Hepatocyte (in vitro differentiated cells): ENCODE measurements at places on chromosomes 13 and 19. TPM values are rescaled to one million over a fixed set of nuclear protein-coding genes. Genes with fewer than 3 reads are reported as not detected.
A peak's percentile ranks its signal among the peaks of the same experiment; 100 is the strongest.

DNA sequence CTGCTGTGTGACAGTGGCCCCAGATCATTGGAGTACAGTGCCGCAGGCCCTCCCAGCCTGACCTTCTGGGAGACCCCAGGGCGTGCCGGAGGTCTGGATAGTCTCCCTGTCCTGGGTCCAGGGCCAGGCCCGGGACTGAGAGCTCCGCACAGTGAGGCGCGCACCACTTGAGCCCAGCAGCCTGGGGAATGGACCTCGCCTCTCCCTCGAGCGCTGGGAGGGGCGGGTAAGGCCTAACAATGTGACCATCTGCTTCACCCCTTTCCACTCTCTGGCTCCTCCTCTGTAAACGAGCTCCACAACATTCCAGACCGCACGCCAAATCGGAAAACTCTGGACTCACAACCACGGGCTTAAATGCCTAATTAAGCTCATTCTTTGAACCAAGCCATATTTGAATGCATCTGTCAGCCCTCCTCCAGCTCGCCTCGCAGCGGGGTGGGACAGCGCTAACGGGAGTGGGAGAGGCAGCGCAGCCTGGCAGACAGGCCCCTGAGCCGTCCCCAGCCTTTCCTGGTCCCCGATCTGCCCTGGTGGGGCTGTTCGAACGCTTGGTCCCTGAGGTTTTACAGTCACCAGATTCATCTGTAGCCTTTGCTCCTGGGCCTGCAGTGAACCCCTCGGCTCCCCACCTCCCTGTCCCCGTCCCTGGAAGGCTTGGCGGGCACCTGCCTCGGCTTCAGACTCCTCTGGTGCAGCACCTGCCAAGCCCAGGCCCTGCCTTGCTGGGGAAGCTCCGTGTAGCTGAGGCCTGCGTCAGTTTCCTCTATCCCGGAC, 120.7 kb upstream of the VSTM2B start:
- H3K27ac ChIP-seq: no peak overlapping the region
- no peak overlapping the region for H3K4me3 ChIP-seq
- no peaks in the 10 kb centered on the region for H3K36me3 ChIP-seq
- H3K4me1 ChIP-seq: peaks cover 3% of the 10 kb centered on the region

DNA sequence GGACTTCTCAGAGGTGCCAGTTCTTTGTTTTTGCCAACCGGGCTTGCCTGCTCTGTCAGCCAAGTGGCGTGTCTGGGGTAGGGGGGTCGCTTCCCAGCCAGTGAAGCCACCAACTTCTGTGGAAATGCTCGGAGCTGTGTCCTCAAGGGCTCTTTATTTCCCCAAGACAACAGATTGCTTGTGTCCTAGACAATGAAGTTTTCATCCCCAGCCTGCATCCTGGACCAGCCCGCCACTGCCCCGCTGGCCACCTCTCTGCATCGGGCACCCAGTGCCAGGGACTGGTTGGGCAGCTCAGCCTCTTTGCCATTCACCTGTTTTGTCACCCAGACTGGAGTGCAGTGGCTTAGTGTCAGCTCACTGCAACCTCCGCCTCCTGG, 3.7 kb downstream of the RAB11B start:
- no peak overlapping the region for H3K27ac ChIP-seq
- H3K4me3 ChIP-seq: no peak overlapping the region
- H3K4me1 ChIP-seq: peaks cover 5% of the 10 kb centered on the region
- no peaks in the 10 kb centered on the region for H3K36me3 ChIP-seq
- DNase-seq: no peak

DNA sequence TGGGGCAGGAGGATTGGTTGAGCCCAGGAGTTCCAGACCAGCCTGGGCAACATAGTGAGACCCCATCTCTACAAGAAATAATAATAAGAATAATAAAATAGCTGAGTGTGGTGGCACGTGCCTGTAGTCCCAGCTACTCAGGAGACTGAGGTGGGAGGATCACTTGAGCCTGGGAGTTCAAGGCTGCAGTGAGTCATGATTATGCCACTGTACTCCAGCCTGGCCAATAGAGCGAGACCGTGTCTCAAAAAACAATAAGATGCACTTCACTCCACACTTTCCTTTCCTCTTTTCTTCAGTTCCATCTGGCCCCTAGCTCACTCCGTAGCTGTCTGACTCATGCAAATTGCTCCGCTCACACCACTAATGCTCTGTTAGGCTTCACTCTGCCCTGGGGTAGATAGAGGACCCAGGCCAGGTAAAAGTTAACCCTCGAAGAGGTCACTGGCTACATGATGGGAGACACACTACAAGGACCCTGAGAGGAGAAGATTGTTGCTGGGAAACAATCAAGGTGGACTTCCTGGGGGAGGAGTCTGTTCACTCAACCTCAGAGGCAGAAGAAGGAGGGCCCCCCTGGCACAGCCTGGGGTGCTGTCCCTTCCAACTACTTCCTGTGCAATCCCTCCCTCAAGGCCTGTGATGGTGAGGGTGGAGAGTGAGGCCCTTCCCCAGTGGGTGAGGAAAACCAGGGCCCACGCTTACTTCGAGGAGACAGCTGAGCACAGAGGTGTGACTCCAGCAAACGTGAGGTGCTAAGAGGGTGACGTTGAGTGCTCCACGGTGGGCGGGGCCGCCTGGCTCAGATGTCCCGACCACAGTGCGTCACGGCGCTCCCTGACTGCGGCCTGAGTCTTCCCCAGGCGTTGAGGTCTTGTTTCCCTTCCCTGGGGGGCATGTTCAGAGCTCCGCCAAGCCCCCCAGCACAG, 8.8 kb upstream of the TNFSF9 start:
- H3K36me3 ChIP-seq: no peaks in the 10 kb centered on the region
- DNase-seq: no peak
- H3K4me1 ChIP-seq: no peaks in the 10 kb centered on the region
- no peak overlapping the region for H3K4me3 ChIP-seq

DNA sequence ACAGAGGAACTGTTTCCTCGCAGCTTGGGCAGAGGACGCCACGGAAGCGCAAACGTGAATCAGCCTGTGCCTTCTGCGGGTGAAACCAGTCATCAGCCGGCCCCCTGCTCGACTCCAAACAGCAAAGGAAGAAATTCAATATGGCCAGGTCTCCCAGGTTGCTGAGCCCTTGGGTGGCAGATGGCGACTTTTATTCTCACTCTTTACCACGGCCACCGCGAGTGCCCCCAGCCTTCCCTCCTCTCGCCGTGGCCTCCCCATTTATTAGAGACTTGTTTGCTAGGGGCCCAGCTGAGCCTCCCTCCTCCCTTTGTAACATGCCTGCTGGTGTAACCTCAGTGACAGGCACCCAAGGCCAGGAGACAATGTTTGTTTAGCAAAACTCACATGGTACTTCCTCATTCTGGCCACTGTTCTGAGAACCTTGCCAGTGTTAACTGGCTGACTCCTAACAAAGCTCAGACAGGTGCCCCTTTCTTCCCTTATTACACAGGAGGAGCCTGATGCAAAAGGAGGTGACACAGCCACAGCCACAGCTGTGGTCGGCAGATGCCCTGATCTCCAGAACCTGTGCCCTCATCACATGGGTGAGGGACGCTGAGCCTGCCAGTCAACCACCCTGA, 5.8 kb downstream of the RAB20 start:
- H3K4me3 ChIP-seq: no peak overlapping the region
- no peaks in the 10 kb centered on the region for H3K27me3 ChIP-seq
- H3K27ac ChIP-seq: peak overlapping the region; percentile 94
- H3K4me1 ChIP-seq: peaks cover 37% of the 10 kb centered on the region
- DNase-seq: peak; percentile 56

CYSLTR2 gene
- 5.1 and 5.3 TPM in 2 replicates for polyA plus RNA-seq

ERICH6B gene
- polyA plus RNA-seq: 0.52 and 0.96 TPM in 2 replicates
